ENCODE measurements at places on chromosomes 4 and X.

- DNase-seq = no peak
Observed at GRCh38 chr4:99414401-99414800, 20.7 kb downstream of the ADH7 start.

DNA sequence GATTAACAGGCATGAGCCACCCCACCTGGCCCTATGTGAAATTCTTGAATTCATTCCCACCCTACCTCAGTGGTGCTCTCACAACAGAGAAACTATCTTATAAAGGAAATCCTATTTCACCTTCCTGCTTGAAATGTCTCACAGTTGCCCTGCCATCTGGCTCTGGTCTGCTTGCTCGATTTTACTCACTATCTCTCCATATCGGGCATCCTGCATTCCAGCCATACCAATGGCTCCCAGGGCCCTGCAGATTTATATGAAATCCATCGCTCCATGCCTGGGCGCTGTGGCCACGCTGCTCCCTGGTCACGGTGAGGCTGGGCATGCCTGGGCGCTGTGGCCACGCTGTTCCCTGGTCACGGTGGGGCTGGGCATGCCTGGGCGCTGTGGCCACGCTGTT lies 15.8 kb downstream of the SORBS2 start:
- no peak for DNase-seq

- no peak for DNase-seq
Observed at GRCh38 chr4:121072224-121073003, at the start of gene NDNF. Gene NDNF, minus strand, starts transcription at chr4:121072535. Its CDS starts 26,698 bp downstream, at chr4:121045837.

DNA sequence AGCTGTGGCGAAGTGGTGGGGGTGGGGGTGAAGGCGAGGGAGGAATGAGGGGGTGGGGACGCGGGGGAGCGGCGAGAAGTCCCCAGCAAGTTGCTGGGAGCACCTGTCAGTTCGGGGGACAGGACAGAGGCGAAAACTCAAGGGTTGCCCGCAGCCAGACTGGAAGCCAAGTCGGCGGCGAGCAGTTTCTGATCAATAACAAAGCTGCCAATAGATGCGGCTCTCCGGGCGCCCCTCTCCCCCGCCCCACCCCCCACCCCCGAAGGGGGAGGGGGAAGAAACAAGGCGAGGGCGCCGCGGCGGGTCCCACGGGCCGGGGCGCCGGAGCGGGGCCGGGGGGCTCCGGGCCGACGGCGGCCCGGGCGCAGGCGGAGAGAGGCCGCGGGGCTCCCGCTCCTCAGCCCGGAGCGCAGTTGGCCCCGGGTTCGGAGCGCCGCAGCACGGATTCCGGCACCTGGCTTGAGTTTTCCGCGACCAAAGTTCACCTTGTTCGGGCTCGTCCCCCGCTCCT lies 379 bp downstream of the PDGFC start:
- no peak for DNase-seq

GRCh38 chr4:81550388-81550859 lies 78.7 kb upstream of the RASGEF1B start:
- no peak for DNase-seq

DNA sequence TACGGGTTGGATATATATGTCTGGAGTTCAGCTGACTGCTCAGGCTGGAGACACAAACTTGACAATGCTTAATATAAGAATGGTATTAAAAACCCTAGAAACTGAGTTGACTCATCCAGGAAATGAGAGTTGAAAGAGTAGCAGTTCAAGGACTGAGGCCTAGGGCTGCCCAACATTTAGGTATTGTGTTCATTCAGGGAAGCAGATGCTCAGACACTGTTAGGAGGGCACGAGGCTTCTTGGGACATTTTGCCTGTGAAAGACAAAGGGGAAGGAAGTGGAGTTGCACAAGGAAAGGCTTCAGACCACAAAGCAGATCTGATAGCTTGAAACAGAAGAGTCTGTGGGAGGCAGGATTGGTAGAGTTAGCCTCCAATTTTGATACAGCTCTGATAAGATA lies 52.0 kb upstream of the HS3ST1 start:
- DNase-seq = no peak

GRCh38 chrX:107673431-107673830 lies 45.1 kb downstream of the PRPS1 start:
- no peak for DNase-seq

GRCh38 chr4:153518637-153519389 lies 52.7 kb downstream of the TMEM131L start:
- DNase-seq = no peak

DNA sequence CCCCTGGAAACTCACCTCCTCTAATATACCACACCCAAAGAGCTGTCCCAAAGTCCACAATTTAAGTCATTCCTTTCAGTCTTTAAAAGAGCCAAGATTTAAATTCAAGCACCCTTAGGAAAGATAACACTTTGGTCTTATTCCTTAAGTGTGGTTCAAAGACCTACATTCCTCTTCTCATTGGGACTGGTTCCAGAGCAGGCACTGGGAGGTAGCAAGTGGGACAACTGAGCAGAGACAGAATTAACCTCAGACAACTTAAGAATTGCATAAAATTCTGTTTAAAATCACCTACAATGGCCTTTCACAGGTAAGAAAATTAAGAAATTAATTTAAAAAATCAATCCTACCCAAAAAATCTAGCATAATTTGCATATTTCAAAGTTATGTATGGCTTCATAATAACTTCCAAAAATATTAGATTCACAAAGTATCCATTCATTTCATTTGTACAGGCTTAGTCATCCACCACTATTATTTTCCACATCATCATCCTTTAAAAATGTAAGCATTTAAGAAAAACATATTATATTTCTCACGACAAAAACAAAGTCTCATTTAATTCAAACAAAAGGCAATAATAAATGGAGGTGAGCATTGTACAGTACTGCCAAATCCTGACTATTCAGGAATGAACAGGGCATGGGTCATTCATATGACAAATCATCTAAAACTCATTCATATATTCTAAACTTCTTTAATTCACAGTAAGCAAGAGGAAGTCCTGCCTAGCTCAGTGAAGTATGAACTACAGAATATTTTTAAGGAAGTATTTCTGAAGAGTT lies 13.6 kb downstream of the PRSS12 start:
- DNase-seq = no peak

- no peak for DNase-seq
Observed at GRCh38 chrX:75278991-75279390, 5.1 kb downstream of the UPRT start.

Data from activated CD8-positive, alpha-beta memory T cell treated with anti-CD3 and anti-CD28 coated beads for 1 hour (primary cell).